ENCODE measurements at places on chromosomes 12 and 14. TPM values are rescaled to one million over a fixed set of nuclear protein-coding genes. Genes with fewer than 3 reads are reported as not detected.

PDZRN4 gene
- 3.5 TPM for polyA plus RNA-seq

KRT73 gene
- 0.06 TPM for polyA plus RNA-seq

FIGNL2 gene
- 5.1 TPM for polyA plus RNA-seq

LBHD2 gene
- polyA plus RNA-seq: not detected

RNFT2 gene
- polyA plus RNA-seq: 4.7 TPM

TMTC1 gene
- 27.4 TPM for polyA plus RNA-seq

DNA sequence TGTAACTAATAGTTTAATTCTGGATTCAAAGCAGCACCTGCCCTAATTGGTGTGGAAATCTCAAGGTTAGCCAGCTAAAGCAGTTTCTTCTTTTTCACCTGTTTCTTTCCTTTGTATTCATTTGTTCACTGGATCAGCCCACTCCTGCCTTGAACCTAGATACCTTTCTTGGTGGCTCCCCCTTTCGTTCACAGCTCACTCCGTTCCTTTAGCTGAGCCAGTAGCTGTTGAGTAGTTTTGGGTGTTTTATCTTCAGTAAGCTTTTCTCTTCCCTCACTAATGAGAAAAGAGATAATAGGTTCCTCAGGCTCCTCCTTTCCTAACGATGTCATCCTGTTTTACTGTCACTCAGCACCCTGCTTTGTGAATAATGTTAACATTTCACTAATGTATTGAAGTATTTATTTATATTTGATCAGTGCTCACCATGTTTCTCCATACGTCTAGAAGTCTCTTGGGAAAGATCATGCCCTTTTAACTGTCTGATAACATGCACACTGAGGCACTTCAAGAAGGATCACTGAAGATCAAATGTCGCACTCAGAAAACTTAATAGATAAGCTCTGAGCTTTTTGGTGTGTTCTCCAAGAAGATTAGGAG, 121.1 kb downstream of the TGFB3 start:
- no peak for DNase-seq

- DNase-seq: no peak
These were observed 38.1 kb upstream of the CDK17 start for GRCh38 chr12:96438330-96438729.

DNA sequence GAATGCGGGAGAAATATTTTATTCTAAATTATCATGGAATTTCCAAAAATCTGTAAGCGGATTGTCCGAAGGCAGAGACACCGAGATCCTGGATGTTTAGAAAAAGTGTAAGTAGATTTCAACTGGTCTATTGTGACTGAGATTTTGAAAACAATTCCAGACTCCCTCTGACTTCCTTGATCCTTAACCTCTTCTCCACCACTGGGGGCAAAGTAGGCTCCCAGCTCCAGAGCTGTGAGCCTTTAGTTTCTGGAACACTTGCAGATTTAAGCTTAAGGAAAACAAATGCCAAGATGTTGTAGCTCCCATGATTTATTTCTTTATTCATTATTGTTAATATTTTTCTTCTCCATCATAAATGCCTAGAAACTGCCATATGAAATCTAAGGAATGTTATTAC, 1320.5 kb upstream of the SEL1L start:
- no peak for DNase-seq

DNA sequence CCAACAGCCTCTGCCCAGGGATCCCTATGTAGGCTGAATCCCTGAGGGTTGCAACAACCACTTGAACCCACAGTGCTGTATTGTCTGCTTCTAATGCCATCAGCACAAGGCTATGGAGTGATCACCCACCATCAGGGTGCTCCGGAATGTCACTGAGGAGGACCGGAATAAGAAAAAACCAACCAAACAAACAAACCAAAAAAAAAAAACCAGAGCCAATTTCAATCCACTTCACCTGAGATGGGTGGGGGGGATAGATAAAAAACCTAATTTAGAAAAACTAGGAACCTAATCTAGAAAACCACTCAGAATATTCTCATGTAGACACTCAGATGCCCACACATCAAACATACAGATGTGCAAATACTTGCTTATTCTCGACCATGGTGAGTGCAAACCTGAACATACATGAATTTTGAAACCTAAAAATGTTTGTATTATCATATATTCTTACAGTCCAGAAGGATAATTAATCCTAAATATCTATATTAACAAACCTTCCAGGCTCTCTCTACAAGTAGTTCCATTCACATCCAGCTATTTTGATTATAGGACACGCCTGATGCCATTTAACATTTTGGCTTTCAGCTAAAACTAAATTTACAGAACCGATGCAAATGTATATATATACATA, 3.7 kb downstream of the TBX5 start:
- DNase-seq: no peak

DNA sequence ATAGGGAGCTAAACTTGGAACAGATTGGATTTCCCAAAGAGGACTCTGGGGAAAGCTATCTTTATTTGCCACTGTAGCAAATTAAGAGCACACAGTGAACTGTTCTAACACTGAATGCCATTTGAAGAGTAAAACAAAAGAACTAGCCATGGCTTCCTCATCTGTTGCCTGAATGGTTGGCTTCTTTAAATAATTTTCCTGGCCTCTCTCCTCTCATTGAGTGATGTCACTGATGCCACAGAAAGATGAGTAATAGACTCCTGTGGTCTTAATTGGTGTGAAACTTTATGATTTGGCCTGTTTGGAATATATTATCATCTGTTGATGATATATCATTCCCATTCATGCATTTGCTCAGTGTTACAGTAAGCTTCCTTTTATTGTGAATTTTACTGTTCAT, 42.5 kb downstream of the WDR20 start:
- no peak for DNase-seq

DNA sequence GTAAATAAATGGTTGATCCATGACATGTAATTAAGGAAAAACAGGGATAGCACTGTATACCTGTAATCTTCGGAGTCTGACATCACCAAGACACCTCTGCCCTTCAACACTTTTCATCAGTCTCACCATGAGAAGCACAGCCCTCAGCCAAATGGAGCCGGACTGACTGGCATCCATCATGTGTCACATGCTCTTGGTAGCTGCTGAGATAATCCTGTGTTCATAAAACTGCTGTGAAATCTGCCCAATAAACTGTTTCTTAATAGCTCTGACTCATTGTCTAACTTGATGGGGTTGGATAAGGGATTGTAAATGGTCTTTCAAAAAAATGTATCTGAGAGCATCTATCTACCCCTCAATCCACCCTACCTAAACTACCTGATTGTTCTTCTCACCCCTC, 33.6 kb downstream of the KCNH5 start:
- DNase-seq: no peak

DNA sequence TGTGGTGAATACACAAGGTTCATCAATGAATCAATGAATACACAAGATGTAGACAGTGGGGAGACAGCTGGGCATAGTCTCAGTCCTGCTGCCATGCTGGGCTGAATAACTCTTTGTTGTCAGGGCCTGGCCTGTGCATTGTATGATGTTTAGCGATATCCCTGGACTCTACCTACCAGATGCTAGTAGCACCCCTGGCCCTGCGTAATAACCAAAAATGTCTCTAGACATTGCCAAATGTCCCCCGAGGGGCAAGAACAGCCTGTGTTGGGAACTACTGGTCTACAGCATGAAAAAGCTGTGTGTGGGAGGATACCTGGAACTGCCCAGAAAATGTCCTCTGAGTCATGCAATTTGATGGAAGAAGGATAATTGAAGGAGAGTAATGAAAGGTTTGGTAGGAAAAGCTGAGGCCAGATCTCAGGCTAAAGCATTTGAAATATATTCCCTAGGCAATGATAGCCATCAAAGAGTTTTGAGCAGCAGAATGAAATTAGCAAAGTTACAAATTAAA, 128.2 kb downstream of the TMEM30B start:
- DNase-seq: no peak

- DNase-seq: no peak
These were observed 6.2 kb downstream of the TBX5 start for GRCh38 chr12:114399664-114400211.

- peak; percentile 43 for DNase-seq
These were observed 98.6 kb downstream of the PELI2 start for GRCh38 chr14:56216626-56217379.

GRCh38 chr14:52738409-52738808, 8.4 kb downstream of the STYX start:
- no peak for DNase-seq

- no peak for DNase-seq
These were observed 37.1 kb upstream of the STK38L start for GRCh38 chr12:27206801-27207502.

DNA sequence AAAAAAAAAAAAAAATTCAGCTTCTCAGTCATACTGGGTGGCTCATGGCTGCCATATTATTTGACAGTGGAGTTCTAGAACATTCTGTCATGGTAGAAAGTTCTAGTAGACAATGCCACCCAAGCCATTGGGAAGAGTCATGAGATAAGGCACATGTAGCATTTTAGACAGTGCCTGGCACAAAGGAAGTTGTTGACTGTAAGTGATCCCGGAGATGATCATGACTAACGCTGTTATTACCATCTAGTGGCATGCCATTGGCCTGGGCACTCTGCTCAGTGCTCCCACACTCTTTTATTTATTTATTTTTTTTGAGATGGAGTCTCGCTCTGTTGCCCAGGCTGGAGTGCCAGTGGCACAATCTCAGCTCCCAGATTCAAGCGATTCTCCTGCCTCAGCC, 80.4 kb downstream of the FOXN4 start:
- no peak for DNase-seq

DNA sequence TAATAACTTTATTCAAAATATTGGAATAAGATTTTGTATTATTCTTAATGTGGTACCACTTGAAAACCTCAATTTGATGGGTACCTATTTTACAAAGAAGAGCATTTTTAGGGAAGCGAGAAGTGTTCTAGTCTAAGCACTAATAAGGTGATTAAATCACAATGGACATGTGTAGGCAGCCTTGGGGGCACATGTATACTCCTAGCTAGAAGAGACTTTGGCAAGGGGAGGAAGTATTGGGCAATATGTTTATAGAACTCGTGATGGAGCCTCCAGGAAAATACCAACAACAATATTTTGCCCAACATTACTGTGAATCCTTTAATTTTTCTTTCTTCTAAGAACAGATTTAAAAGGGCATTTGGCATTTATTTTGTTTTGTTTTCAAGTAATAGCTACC, 280.3 kb downstream of the ADAMTS20 start:
- DNase-seq: no peak
